ENCODE measurements at places on chromosomes 3 and 15. TPM values are rescaled to one million over a fixed set of nuclear protein-coding genes. Genes with fewer than 3 reads are reported as not detected.

Gene KCNH8
- 0.07 TPM for total RNA-seq

- DNase-seq: no peak
Measured at GRCh38 chr15:82909080-82909815, 43.3 kb downstream of the HOMER2 start.

Gene EOMES
- total RNA-seq: 4.6 TPM

DNA sequence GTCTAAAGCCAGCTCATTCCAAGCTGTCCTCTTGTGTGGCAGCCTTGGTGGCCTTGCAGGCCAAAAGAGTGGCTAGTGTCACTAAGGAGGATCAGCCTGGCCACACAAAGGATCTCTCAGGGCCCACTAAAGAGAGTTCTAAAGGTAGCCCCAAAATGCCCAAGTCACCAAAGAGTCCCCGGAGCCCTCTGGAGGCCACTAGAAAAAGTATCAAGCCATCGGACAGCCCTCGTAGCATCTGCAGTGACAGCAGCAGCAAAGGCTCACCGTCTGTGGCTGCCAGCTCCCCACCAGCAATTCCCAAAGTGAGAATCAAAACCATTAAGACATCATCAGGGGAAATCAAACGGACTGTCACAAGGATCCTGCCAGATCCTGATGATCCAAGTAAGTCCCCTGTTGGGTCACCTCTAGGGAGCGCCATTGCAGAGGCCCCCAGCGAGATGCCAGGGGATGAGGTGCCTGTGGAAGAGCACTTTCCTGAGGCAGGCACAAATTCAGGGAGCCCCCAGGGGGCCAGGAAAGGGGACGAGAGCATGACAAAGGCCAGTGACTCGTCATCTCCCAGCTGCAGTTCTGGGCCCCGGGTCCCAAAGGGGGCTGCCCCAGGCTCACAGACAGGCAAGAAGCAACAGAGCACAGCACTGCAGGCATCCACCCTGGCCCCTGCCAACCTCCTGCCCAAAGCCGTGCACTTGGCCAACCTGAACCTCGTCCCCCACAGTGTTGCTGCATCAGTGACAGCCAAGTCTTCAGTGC, 33.5 kb upstream of the ALPK3 start:
- no peak for DNase-seq

DNA sequence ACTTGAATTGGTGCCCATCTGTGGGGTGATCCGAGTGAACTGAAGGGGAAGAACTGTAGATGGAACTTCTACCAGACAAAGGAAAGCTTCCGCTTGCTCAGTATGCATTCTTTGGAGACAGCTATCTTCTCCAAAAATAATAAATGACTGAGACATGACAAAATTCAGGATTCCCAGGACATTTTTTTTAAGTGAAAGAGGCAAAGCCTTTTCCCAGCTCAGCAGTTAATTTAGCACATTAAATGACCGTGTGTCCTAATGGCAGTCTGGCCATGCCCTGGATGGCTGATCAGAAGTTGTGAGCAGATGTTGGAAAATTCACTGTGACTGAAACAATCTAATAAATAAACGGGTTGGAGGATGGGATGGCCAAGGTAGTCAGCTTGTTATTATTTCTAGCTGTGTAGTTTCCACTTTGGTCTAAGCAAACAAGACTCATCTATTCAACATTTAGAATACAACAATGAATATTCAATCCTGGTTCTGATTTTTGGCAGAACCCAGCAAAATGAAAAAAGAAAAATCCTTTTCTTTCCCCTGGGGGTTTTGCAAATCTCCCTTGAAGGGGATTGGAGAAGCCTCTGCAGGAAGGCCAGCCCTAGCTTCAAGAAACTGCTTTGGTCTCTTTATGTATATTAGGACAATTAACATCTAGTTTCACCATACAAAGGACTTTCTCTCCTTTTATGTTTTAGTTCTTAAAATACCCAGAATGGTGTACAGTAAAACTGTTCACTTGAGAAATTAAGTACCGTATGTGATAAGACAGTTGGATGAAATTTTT, 540.9 kb upstream of the MDFIC2 start:
- no peak for DNase-seq

Gene PLA2G4E
- total RNA-seq: not detected

DNA sequence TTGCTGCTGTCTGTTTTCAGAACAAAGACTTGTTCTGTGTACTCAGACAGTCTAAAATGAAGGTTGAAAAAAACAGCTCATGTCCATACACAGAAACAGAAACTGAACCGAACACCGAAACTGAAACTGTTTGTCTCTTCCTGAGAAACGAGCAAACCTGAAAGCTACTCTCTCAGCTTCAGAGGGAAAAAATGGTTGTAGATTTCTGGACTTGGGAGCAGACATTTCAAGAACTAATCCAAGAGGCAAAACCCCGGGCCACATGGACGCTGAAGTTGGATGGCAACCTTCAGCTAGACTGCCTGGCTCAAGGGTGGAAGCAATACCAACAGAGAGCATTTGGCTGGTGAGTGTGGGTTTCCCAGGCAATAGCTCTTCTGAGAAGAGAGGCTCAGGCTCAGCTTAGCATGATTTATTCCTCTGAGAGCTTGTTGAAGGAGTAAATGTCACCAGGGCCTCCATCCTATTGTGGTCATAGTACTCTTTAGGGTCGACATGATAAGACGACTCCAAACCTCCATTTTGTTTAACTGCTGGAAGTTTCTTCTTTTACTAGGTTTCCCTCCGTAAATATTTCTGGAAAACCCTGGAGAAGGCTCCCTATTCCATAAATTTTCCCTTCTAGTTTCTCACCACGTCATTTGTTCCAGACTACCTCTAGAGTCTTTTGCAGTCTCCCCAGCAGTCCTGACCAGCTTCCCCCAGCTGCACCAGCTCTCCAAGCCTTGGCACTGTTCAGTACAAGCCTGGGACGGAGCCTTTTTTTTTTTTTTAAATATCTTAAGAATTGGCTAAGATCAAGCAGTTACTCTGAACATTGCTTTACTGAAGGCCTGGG, at the start of gene RTP4:
Gene RTP4, plus strand, starts transcription at position 135 of the 838 bp plus-strand sequence. Its CDS starts 57 bp downstream, at position 192.
- no peak for DNase-seq

Measured in thoracic aorta (tissue), 2 donors.